ENCODE measurements at places on chromosomes 16 and 17.

DNA sequence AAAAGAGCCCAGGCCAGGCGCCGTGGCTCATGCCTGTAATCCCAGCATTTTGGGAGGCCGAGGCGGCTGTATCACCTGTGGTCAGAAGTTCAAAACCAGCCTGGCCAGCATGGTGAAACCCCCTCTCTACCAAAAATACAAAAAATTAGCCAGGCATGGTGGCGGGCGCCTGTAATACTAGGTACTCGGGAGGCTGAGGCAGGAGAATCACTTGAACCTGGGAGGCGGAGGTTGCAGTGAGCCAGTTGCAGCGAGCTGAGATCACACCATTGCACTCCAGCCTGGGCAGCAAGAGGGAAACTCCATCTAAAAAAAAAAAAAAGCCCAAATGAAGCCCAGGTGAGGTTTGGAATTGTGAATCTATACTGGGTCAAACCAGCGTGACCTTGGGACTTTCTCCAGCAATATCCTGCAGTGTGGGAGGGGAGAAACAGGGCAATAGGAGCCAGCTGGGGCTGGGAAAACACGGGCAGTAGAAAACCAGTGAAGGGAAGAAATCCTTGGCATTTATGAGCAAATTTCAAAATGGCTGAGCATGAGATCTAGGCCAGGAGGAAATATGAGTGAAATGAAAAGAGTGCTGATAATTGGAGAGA lies 8.2 kb upstream of the DHX8 start:
- DNase-seq: no peak

DNA sequence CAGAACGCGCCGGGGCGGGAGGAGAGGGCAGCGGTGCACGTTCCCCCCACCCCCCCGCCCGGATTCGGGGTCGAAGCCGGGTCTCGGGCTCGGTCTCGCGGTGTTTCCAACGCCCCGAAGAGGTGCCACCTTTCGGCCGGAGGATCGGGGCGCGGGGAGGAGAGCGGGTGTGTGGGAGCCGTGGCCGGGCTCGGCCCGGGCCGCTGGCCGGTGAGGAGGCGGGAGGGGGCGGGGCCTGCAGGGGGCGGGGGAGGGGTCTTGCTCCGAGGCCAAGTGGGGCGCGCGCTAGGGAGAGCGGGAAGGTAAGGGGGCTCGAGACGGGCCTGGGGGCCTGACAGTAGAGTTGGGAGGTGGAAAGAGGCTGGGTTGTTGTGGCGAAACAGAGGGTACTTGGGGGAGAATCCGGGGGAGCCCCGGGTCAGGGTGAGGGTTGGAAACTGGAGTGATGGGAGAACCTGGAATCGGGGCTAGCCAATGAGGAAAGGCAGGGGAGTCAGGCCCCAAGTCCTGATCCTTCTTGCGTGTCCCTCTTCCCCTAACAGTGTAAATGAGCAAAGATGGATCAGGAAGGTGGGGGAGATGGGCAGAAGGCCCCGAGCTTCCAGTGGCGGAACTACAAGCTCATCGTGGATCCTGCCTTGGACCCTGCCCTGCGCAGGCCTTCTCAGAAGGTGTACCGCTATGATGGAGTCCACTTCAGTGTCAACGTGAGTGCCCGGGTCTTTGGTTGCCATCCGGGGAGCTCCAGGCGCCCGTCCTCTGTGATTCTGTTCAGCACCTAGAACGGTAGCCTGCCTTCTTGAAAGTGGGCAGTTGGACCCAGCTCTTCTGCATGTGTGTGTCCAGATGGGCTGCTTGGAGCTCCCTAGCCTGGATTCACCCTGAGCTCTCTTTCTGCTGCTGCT lies 873 bp downstream of the SETD1A start:
- DNase-seq: peak; percentile 77

DNA sequence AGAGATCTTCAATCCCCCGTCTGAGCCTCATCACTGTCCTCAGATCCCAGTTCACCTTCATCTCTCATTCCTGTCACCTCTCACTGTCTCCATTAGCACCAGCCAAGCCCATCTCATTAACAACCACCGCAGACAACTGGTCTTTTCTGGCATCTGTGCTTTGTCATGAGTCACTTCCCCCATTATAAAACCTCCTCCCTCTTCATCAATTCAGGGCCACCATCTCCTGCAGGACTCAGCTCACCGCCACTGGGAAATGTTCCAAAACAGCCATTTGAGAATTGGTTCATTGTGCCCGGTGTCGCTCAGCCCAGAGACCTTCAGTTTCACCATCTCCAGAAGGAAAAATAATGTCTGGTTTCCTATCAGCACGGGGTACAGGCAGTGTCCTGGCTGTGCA lies 56.9 kb upstream of the TEKT3 start:
- DNase-seq: peak; percentile 88

- DNase-seq: no peak
These were observed 538 bp upstream of the FCSK start for GRCh38 chr16:70453892-70454221.

- DNase-seq: no peak
These were observed 36.1 kb upstream of the MRC2 start for GRCh38 chr17:62591333-62591732.

DNA sequence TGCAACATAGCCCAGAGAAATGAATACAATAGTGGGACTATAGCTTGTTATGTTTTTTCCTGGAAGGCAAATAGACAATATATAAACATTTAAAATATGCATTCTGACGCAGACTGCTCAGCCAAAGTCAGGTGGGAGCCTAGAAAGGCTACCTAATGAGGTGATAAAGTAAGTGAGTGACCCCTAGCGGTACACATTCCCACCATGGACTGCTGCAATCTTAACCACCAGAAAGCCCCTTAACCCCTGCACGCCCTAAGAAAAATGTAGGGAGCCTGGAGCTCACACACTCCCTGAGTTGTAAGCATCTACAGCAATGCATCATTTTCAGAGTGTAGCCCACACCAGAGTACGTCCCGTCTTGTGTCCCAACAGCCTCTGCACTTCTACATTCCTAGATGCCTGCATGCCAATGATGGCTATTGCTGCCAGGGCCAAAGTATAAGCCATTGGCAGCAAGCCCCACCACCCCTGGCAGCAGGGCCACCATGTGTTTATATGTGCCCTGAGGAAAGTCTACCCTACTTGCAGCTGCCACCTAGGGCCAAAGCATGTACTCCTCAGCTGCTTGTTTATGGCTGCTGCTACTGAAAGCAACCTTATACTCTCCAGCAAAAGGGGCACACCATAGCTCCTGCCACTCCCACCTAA lies 127.6 kb downstream of the KIF2B start:
- no peak for DNase-seq

DNA sequence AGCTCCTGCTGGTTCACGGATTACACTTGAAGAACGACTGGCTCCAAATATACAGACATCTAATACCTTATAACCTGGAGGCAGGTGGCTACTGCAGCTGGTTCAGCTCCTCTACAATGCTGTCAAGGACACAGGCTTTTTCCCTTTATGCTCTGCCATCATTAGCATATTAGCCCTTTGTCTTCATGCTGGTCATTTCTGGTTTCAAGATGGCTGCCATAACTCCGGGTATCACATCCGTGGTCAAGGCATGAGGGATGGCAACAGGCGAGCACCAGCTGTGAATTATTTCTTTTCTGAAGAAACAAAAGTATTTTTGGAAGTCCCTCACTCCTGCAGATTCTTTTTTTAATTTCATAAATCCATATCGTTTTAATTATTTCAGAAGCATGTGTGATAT lies 124.3 kb upstream of the MED13 start:
- no peak for DNase-seq

DNA sequence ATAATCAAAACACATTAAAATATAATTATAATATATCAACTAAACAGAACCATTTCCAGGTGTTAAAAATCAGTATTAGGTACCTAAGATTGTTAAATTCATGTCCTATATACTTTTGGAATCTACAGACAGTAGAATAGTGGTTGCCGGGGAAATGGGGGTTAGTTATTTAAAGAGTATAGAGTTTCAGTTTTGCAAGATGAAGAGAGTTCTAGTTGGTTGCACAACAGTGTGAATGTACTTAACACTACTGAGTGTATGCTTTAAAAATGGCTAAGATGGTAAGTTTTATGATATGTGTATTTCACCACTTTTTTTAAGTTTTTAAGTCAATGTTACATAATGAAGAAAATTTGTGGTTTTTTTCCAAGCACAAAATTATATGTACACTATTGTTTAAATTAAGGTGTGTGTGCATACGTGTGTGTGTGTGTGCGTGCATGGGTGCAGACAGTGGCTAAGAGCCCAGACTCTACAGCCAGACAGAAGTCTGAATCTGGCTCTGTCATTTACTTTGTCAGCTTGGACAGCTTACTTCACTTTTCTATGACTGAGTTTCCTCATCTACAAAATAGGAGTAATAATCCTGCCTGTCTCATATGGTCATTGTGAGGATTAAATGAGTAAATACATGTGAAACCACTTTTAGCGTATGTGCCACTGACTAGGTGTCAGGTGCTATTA lies 25.3 kb upstream of the PHAF1 start:
- no peak for DNase-seq

DNA sequence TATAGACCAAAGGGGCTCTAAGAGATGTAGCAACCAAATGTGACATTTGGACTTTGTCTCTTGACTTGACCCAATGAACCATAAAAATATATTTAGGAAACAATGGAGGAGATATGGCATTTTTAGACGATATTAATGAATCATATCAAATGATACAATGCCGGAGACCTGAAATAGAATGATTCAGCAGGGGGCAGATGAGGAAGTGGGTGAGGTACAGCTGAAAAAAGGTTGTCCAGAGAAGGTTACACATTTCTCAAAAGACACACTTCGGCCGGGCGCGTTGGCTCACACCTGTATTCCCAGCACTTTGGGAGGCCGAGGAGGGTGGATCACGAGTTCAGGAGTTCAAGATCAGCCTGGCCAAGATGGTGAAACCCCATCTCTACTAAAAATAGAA lies 16.5 kb upstream of the SNN start:
- DNase-seq: no peak

- no peak for DNase-seq
These were observed 11.9 kb upstream of the PLD6 start for GRCh38 chr17:17217995-17218394.

GRCh38 chr16:53899431-53899830 lies 195.5 kb downstream of the FTO start:
- DNase-seq: no peak

DNA sequence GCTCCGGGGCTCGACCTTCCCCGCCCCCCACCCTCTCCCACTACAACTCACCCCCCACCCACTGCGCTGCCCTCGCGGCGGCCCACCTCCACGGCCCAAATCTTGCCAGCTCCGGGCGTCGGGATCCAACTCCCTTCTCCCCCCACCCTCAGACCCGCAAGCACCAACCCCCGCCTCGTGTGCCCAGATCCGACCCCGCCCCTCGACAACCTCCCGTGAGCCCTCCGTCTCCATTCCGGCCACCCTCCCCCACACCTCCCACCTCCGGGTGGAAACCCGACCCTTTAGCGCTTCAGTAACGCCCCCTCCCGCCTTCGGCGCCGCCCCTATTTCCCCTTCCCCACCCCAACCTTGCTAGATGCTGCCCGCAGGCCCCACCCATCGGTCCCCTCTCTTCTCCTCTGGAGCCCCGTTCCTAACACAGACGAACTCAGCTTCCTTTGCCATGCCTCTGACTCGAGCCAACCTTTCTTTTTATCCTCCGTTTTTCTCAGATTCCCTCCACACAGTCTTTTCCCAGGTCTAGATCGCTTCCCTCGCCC lies 717 bp downstream of the UBE2Z start:
- DNase-seq: peak; percentile 96

DNA sequence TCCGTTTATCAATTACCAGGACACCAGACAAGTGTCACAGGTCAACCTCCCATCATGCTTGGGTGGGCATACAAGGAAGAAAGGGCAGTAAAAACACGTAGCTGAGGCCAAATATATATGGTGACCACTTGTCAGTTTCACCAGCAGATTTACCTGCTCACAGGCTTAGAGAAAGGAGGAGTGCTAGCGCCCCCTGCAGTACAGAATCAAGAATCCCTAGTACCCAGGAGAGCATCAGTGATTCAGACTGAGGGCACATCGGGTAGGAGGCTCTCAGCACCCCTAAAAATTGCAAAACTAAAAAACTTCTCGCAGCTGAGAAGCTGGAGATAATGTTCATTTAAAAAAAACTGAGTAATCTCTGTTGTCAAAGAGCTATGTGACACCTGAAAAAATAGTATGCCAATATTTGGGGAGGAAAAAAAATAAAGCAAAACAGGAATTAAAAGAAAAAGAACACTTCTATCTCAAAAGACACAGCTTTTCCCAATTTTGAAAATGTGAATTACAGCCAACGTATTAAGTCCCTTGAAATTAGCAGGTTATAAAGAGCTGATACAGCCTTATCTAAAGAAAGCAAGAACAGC lies 21.2 kb upstream of the MON1B start:
- DNase-seq: peak; percentile 53

DNA sequence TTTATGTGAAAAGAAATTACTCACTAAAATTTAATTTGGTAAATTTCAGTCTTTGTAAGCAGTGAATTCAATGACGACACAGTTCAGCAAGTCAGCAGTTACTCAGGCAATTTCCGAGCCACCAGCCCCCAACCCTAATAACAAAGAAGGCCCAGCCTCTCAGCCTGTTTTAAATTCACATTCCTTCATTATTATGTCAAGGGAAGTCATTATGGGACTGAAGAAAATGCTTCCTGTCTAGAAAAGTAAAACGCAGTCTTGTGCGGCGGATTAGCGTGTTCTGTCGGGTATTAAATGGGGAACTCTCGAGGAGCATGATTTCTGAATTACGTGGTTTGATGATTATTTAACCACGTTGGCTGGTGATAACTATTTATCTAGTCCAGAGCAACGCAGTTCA lies 177.6 kb downstream of the AIPL1 start:
- peak; percentile 93 for DNase-seq

DNA sequence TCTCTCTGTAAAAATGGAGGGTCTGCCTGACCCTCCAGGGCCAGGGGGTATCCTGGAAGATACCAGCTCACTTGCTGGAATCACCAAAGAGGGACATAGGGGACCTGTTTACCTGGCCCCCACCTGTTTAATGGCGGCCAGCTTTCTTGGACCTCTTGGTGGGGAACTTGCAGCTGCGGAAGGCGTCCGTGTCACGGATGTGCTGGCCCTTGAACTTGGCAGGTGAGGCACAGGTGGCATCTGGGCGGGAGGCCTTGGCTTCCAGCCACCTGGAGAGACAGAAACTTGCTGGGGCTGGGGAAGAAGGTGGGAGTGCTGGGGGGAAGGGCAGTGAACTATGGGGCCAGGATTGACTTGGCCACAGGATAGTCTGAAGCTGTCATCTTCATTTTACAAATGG lies 3.5 kb downstream of the CHAD start:
- DNase-seq: no peak
